ENCODE measurements at places on chromosomes 2 and 18.
A peak's percentile ranks its signal among the peaks of the same experiment; 100 is the strongest.

DNA sequence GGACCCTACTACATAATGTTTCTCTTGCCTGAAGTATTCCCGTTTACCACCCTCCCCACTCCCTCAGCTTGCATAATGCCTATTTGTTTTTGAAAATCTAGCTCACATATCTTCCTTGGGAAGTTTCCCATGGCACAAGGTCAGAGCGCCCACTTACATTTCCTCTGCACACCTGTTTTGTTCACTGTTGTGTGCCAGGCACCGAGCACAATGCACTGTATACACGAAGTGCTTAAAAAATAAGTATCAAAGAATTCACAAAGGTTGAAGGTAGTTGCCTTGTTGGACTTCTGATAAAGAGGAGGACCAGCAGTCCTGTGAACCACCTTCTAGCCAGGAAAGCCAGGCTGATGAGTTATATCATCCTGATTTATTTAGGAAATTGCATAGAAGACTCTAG is 16.8 kb upstream of the RHOB start:
- DNase-seq: no peak

DNA sequence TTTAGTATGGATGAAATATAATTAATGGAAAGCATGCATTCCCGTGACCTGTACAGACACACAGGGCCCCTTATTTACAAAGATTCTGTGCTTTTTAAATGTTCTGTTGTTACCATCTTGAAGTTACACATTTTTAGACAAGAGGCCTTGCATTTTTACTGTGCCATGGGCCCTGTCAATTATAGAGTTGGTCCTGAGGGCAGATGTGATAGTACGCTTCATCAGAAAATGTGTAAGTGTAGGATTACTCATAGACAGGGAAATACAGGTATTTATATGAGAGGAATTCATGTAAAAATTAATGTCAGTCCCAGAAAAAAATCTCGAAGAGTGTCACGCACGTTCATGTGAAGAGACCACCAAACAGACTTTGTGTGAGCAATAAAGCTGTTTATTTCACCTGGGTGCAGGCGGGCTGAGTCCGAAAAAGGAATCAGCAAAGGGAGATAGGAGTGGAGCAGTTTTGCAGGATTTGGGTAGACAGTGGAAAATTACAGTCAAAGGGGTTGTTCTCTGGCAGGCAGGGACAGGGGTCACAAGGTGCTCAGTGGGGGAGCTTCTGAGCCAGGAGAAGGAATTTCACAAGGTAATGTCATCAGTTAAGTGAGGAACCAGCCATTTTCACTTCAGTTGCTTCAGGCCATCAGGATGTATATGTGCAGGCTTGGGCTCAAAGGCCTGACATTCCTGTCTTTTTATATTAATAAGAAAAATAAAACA is 12.2 kb upstream of the ALPK2 start:
- DNase-seq: no peak

DNA sequence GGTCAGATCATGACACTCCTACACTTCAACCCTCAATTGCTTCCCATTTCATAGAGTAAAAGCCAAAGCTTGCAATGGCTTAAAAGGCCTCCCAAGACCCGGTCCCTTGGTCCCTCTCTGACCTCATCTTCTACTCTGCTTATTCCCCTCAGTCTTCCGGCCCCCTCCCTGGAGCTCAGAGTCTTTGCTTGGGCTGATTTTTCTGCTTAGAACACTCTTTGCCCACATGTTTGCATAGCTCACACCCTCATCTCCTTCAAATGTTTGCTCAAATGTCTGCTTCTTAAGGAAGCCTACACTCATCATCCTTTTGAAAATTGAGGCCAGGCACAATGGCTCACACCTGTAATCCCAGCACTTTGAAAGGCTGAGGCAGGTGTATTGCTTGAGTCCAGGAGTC is 65.6 kb upstream of the CAPN13 start:
- no peak for DNase-seq

GRCh38 chr2:223501641-223502040 is 100.5 kb downstream of the SCG2 start:
- no peak for DNase-seq

DNA sequence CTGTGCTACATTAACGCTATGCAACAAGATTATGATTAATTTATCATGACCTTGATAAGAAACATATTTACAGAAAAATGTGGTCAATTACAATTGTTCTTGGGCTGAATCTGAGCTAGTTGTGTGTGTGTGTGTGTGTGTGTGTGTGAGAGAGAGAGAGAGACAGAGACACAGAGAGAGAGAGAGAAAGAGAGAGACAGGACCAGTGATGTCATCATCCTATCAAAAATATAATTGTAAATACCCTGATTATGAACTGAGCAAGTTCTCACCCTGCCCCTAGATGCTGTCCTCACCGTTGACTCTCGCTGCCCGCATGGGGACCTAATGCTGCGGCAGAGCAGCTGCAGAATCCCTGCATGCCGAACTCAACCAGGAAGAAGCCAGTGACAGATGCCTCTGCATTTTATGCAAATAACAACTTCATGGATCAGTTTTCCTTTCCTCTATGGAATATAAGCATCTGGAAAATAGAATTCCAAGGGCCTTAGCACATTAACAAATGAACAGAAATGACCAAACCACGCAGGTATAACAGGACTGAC is 512.5 kb downstream of the PLCL1 start:
- DNase-seq: no peak

GRCh38 chr2:88016960-88017779 is 823 bp upstream of the RNU2-63P start:
- no peak for DNase-seq

DNA sequence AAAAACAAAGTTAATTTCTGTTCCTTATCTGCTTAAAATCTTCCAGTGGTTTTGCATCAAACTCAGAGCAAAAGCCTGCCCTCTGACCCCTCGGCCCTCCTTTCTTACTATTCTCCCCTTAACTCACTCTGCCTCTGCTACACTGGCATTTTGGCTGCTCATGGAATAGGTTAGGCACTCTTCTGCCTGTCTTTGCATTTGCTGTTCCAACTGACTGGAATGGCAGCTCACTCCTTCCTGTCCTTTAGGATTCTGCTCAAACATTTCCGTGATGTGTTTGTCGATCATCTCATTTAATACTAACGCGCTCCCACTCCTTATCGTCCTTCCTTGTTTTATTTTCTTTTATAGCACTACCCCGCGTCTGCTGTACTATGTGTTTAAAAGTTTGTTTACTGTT is 815 bp downstream of the CEBPZ start:
- peak; percentile 24 for DNase-seq

All from EL (cell line).